Mesothelial cell of epicardium (in vitro differentiated cells): ENCODE measurements at places on chromosomes 16 and 17.

DNA sequence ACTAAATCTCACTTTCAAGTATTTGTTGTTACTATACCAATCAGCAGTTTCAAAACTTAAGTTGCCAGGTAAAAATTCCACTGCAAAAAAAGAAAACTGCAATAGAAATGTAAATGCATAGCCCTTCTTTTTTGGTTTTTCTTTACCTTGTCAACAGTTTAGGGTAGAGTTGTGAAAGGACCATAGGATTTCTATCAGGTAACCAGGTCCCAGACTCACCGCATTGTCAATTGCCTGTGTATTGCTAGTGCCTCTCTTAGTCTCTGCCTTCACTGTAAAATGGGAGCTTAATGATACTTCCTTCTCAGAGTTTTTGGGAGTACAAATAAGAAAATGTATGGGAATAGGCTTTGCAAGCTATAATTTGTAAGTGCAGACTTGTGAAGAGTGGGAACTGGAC, 145.0 kb downstream of the FTO start:
- no peak for DNase-seq

- no peak for DNase-seq
Measured at GRCh38 chr17:59619035-59619297, 729 bp upstream of the CLTC start.

DNA sequence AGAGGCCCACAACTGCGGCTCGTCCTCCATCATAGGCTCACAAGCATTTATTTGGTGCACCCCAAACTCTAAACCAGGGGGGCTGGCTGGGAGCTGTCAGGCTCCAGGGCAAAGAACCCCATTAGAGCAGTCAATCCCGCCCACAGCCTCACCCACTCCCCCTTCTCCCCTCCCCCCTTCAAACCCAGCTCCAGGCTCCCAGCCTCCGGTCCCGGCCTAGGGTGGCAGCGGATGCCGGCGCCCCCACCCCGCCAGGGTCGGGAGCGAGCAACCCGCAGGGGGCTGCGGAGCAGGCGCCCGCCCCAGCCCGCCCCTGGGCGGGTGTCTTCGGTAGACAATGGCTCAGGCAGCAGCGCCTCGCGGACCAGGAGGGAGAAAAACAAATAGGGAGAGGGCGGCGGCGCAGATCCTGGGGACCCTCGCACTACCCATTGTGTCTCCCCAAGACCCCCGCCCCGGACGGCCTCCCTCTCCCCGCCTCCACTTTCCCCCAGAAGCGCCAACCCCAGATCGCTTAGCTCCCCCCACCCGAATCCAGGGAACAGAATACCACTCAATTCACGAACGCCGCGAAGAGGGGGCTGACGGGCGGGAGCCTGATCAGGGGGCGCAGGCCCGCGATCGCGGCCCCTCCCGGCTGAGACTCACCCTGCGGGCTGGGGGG, 572 bp downstream of the FAM171A2 start:
- no peak for DNase-seq

DNA sequence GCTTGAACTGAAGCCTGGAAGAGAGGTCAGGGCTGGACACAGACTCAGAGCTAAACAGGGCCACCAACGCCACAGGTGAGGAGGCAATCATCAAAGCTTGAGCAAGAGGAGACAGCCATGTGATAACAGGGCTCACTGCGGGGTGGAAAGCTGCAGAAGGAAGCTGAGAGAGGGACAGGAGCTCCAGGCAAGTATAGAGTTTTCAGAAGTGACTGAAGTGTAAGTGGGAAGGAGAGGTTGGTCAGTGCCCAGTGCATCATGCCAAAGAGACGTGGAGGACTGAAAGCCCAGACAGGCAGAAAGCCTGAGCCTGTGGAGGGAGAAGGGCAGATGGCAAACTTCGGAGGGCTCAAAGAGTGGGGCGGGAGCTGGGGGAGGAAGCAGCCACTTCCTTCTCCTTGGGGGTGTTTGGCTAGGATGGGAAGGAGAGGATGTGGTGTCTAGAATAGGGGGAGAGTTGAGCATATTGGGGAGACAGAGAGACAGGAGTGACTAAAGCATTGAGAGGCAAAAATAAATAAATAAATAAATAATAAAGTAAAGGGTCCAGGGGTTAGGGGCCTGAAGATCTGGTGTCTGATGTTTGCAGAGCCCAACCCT, 2.6 kb downstream of the KIFC3 start:
- DNase-seq, result no peak

DNA sequence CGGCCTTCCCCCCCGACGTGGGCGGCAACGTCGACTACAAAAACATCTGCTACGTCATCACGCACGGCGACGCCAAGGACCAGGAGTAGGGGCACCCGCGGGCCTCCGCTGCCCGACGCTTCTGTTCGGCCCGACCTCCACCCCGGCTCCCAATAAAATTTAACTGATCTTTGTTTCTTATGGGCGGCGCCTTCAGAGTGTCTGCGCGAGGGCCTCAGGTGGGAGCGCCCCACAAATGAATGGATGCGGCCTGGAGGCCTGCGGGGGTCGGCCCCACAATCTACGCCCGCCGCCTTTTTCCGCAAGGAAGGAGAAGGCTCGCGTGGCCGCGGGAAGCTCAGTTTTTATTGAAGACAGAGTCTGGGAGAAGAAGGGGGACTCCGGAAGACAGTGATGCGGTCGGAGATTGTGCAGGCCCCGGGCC, 3.2 kb downstream of the MYL11 start:
- DNase-seq, result peak; percentile 89

DNA sequence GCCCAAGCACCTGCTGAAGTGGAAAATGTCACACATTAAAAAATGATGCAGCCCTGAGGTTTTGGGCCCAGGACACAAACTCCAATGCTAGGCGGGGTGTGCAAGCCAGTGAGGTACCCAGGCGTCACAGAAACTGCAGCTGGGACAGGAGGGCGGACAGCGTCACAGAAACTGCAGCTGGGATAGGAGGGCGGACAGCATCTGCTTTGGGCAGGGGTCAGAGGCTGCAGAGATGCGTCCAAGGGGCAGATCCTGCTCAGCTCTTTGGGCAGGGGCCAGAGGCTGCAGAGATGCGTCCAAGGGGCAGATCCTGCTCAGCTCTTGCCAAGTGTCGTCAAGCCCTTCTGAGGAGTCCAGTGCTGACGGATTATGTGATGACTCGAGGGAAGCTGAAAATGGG, 43.9 kb upstream of the RCVRN start:
- no peak for DNase-seq

GRCh38 chr16:52320930-52321439, 226.0 kb downstream of the TOX3 start:
- no peak for DNase-seq

- DNase-seq, result no peak
Measured at GRCh38 chr17:81735264-81736102, 23.4 kb downstream of the SLC25A10 start.

GRCh38 chr16:86258713-86259112, 251.6 kb upstream of the FOXF1 start:
- no peak for DNase-seq

- DNase-seq, result no peak
Measured at GRCh38 chr17:16511593-16511992, 19.6 kb upstream of the LRRC75A start.

DNA sequence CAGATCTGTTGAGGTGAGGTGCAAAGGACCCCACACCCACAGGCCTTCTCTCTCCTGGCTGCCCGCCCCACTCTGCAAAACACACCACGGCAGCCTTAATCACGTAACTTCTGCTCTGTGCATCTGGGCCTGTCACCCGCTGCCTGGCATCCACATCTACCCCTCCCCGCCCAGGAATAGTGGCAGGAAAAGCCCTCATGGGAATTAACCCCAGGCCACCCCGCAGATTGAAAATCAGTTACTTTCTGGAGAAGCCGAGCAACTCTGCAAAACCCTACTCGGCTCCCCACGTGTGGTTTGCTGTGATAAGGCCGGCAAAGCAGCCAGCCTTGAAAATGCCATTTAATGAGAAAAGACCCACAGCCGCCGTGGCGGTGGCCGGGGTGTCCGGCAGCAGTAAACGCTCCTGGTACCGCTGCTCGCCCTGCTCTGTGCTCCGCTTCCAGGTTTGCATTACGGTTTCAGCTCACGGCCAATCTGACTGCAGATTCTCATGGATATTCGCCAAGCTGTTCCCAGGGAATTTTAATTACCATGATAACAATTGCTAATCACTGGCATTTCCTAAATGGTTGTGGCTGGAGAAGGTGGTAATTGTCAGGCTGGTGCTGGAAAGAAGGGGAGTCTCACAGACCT, 78.0 kb upstream of the DOC2B start:
- no peak for DNase-seq

DNA sequence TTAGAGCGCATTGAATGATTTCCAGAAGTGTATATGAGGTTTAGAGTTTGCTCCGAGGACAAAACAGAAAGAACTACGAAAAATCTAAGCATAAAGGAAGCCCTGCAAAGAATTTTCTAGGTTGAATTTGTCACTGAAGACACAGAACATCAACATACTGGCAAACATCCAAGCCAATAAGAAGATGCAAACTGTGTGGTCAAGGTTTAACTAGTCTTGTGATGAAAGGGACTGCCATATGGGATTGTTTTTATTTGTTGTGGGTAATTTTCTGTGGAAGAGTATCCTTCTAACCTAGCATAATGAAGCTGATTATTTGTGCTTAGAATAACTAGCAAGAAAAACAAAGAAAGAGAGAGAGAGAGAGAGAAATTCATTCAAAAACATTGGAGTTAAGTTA, 492.0 kb upstream of the ERCC4 start:
- DNase-seq, result no peak

- DNase-seq, result peak; percentile 58
Measured at GRCh38 chr16:27795992-27796614, 246.2 kb downstream of the KATNIP start.

DNA sequence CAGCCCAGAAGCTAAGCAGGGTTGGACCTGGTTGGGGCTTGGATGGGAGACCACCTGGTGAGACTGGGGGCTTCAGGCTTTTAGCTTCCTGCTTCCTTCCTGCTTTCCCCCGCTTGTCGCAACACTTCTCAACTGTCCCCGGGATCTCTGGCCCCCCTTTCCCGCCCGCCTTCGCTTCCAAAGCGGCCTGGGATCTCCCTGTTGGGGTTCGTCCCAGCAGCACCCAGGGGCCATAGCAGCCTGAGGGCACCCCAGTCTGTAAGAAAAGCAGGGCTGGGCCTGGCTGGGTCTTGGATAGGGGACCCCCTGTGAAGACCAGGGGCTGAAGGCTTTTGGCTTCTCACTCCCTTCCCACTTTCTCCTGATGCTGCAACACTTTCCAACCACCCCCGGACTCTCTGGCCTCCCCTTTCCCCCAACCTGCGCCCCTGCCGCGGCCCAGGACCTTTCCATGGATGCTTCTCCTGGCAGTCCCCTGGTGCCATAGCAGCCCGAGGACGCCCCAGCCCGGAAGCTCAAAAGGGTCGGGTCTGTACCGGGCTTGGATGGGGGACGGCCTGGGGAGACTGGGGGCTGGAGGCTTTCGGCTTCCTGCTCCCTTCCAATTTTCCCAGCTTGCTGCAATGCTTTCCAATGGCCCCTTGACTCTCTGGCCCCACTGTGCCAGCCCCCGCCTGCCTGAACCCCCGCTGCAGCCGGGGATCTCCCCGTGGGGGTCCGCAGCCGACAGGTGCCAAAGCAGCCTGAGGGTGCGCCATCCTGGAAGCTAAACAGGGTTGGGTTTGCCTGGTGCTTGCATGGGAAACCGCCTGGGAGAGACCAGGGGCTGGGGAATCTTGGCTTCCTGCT, 2276.2 kb downstream of the TP53TG3F start:
- DNase-seq, result no peak

GRCh38 chr17:48295362-48296288, 134.4 kb downstream of the SKAP1 start:
- no peak for DNase-seq

- no peak for DNase-seq
Measured at GRCh38 chr17:19768046-19768782, 20.1 kb upstream of the ALDH3A1 start.

DNA sequence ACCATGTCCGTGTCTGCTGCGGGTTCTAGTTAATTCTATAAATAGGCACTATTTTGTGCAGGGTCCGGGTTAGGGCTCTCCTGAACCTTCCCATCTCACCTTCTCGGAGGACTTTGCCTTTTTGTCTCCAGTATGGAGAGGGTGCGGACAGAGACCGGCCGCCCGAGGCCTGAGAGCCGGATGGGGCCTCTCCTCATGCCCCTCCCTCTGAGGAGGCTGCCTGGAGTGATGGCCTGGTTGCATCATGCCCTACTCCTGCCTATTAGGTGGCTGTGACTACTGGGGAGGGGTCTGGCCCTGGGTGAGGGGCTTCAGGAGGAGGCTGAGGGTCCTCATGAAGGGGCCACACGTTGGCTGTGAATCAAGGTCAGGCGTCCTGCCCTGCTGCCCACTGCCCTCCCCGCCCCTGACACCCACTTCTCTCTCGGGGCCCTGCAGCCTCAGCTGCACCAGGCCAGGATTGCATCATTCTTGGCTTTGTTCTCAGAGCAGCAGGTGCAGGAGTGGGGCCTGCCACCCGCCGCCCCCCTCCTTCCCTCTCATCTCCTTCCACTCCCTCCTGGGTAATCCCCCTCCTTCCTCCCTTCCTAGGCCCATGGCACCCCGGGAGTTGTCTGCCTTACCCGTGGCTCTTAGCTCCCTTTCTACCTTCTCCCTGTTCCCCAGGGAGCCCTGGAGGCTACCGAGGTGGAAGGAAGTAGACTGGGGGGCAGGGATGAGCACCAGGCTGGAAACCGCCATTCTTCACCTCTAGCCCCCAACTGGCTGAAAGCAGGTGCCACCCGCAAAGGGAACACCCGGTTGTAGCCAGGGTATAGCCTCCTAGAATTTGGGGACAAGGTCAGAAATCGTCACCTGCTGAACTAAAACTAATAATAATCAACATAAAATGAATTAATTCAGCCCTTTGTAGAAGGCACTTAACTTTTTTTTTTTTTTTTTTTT, 12.7 kb upstream of the ARHGAP23 start:
- DNase-seq, result no peak

DNA sequence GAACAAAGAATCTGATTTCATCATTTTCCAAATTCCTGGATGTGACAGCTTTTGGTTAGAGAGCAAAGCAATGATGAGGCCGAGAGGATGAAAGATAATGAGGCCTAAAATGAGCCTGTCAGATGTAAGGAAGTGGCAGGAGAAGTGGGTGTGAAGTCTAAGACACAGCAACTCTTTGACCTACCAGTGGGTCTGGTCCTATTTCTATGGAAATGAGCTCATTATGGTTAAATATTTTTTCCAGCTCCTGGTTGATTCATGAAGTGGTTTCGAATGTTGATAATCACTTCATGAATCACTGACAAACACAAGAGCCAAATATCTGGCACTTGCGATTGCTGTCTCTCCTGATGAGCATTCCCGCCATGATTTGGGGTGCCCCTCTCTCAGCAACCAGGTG, 273.3 kb upstream of the CDH5 start:
- DNase-seq, result no peak

GRCh38 chr17:62126292-62126691, 61.2 kb upstream of the MED13 start:
- DNase-seq, result no peak

- DNase-seq, result no peak
Measured at GRCh38 chr17:63033142-63033541, 67.1 kb downstream of the TANC2 start.

GRCh38 chr17:82978765-82979349, 100.6 kb upstream of the METRNL start:
- DNase-seq, result no peak

GRCh38 chr16:10652730-10653590, 41.8 kb downstream of the TEKT5 start:
- DNase-seq, result no peak

GRCh38 chr16:89972244-89973234, 24.0 kb downstream of the DEF8 start:
- peak; percentile 92 for DNase-seq
